ENCODE measurements at places on chromosomes 12 and 14.

DNA sequence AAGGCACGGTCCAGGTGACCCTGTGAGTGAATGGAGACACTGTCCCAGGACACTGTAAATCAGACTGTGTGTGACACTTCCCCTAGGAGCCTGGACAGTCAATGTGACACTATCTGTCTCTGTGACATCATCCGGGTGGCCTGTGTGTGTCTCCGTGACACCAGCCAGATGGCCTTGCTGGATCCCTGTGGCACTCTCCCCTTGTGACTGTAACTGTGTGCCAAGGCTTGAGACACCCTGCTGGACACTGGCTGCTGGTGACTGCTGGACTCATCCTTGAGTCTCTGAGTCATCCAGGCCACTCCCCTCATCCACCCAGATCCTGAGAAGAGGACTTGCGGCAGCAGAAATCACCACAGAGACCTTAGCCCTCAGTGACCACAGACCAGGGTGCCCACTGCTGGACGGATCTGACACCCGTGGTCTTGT is 51.6 kb downstream of the MVK start:
- DNase-seq = no peak

DNA sequence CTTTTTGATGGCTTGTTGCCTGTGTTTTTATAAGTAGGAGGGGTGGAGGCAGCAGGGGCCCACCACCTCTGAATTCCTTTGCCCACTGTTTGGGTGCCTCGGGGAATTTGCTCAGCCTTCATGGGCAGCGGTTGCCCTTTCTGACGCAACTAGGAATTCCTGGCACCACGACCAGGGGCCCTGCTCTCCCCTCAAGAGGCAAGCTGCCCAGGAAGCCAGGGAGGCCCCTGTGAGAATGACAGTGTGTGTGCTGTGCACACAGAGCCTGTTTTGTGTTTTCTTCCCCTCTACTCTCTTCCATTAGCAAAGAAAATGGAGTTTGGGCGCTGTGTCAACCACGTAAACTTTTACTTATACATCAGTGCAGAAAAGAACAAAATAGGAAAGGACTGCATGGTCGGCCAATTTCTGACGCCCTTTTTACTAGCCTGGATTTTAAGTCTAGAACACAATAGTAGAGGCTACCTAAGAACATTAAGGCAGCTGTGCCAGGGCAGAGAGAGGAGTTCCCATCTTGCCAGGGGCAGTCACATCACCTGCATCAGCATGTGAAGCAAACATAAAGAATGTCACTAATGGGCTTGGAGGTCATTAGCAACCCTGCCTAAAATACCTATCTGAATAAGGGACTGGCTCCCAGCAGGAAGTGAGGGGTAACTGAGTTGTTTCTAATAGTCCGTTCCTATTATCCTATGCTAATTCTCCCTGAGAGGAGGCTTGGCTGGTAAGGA is 17.9 kb upstream of the PTGR2 start:
- no peak for DNase-seq

- DNase-seq = no peak
Measured at GRCh38 chr14:22391908-22392565, 197.0 kb downstream of the DAD1 start.

GRCh38 chr12:109020146-109020795 is 597 bp downstream of the SVOP start:
- DNase-seq = no peak

DNA sequence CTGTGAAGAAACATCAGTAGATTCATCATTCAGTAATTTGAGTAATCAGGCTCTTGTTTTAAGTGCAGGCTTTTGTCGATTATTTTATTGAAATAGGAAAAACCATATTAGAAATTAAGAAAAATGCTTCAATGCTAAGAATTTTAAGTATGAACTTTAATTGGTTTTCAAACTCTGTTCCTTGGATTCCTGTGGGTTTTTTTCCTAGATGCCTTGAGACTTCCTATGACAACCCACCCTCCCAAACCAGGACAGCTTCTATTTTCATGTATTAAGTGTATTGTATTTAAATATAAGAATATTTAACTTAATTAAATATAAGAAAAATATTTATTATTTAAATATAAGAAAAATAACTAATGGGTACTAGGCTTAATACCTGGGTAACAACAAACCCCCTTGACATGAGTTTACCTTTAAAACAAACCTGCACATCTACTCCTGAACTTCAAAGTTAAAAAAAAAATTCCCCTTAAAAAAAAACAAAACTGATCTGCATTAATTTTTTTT is 3.0 kb downstream of the ARHGAP5 start:
- DNase-seq = no peak

- DNase-seq = no peak
Measured at GRCh38 chr12:18551106-18551505, 186.7 kb downstream of the PLCZ1 start.

GRCh38 chr14:63282997-63283883 is 35.5 kb downstream of the GPHB5 start:
- DNase-seq = no peak

DNA sequence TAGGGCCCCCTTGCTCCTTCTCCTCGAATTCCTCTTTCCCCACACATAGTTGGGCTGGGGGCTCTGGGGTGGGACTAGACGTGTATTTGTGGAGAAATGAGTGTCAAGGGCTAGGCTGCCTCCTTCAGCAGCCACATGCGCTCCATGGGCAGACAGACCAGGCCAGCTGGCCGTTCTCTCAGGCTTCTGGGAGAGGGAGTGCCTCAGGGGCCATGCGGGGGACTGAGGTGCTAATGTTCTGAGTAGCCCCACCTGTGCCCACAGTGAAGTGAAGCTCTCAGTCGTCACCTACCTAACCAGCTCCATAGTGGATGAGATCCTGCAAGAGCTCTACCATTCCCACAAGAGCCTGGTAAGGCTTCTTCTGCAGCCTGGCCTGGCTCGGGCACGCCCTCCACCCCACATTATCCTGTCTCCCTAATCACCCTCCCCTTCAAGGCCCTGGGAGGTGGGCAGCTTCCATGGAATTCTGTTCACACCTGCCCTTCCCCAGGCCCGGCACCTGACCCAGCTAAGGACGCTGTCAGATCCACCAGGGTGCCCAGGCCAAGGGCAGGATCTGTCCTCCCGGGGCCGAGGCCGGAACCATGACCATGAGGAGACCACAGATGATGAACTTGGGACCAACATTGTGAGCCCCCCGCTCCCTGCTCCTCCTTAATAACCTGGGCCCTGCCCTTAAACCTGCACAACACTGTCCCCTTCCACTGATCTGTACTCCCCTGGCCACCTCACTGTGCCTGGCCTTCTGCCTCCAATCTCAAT is 9.0 kb upstream of the CPNE6 start:
- no peak for DNase-seq

DNA sequence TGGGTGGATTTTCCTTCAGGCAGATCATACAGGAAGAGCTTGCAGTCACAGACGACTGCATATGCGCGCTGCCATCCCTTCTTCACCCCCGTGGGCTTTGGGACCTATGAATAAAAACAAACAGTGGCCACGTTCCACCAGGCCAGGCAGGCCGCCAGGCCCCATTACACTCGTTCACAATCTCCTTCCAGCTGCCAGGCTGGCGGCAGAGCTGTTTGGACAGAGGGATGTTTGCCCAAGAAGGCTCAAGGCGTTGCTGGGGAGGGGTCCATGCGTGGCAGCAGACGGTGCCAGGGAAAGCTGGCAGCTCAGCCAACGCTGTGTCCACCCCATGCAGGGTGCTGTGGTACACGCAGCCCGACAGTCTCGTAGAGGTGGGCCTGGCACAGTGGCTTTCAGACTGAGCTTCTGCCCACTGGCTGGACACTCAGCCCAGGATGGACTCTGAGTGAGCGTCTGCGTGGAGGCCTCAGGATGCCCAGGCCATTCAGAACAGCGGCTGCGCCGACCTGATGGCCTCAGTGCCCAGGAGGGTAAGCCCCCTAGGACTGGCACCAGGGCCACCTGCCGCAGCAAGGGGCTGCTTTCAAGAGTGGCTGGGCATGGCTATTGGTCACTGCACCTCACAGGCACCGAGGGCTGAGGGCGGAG is 27.5 kb downstream of the AMN start:
- no peak for DNase-seq

- no peak for DNase-seq
Measured at GRCh38 chr14:101040538-101041442, 137.3 kb upstream of the RTL1 start.

DNA sequence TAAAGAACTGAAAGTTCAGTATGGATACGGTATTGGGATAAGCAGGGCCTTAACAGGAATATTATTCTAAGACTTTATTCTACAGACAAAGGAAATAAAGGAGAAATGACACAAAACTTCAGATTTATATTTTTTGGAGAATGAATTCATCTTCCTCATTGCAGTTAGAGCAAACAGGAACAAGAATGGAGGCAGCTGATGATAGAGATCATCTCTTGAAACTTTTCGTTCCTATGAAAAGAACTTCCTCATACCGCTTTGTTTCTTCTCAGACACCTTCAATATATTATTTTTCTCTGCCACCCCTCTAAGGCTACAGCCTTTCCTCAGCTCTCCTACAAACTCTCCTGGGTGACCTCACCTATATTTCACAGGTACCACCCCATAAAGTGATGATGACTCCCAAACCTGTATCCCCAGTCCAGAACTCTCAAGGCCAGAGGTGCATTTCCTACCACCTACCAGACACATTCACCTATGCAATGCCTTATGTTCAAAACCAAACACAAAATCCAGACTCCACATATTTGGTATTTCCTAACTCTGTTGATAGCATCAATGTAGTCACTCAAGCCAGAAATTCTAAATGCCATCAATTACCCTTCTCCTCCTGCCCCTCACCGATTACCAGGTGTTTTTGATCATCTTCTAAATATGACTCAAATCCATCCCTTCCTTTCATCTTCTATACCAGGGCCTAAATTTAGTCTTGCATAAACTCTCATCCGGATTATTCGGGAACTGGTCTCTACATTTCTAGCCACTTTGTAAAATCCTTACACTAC is 7.4 kb downstream of the MAP4K5 start:
- no peak for DNase-seq

- DNase-seq = no peak
Measured at GRCh38 chr12:76311796-76312195, 36.4 kb downstream of the BBS10 start.

GRCh38 chr12:21893924-21894323 is 47.3 kb downstream of the ABCC9 start:
- DNase-seq = no peak

DNA sequence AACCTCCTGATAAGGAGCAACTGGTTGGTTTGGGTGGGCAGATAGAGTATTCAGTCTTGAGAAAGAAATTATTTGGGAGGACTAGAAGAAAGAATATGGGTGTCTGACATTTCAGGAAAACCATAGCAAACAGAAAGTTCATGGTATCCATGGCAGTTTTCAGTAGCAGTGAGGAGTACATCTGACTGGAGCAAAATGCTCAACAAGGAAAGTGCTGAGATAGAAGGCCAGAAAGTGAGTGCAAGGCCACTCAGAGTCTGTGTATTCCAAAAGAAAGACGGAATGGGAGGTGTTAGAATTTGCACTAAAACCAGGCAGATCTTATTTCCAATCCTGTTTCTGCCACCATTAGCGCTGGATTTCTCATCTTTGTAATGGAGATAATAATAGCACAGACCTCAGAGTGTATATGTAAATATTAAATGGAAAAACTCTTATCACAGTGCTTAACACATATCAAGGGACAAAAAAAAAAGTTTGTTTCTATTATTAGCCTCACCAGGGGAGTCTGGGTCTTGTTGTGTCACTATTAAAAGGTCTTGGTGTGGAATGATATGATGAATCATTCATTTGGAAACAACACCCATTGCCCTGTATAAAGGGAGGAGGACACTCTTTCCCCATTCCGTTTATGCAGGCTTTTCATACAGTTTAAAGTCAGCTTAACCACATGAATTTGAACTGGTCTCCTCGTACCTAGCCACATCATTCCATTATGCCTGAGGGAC is 349.8 kb downstream of the IPO8 start:
- DNase-seq = no peak

- DNase-seq = peak; percentile 88
Measured at GRCh38 chr14:20530771-20531571, 25.6 kb downstream of the RNASE10 start.

DNA sequence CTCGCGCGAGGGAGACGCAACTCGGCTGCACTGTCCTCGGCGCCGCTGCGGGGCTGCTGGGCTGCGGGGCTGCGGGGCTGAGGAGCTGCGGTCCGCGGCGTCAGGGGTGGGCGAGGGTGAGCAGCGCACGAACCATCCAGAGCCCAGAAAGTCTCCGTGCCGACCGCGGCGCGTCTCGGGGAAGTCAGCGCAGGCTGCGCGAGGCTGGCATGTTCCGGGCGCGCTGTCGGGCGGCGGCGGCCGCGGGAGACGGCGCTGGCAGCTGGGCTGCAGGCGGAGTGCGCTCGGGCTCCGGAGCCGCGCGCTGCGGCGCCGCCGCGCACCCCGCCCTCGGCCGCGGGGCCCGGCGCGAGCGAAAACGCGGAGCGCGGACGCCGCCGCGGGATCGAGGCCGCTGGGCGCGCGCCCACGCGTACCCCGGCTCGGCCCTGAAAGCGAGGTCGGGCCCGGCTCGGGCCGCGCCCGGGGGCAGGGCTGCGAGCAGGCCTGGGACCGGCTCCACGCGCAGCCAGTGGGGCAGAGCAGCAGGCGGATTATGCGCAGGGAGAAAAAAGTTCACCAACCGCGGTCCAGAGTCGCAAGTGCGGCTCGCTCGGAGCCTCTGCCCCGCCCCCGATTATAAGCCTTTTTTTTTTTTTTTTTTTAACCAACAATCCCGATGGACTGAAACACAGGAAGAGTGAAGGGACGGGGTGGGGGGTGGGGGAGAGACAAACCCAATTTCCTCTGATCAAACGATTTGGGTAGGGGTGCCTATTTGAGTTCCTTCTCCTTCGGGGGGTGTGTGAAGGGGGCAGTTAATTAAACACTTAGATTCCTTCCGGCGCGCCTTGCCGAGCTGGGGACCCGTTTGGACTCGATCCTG is at the start of gene PRICKLE1:
PRICKLE1 (minus strand) TSS at position 282 of the 865 bp plus-strand sequence. CDS start 117,230 bp downstream, outside the sequence.
- DNase-seq = peak; percentile 77

DNA sequence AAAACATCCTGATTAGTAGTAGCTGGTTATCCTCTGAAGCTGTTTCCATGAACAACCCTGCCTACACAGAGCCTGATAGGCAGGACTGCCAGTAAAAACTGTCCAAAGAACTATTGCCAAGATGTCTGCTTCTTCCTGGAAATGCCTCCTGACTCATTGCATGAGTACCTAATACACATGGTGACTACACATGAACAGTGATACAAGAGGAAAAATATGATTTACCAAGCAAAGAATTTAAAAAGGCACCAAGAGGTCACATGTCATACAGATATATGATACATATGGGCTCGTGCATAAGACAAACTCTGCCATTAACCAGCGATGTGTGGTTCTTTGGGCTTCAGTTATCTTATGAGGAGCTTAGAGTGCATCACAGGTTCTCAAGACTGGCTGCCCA is 552.3 kb downstream of the SLC16A7 start:
- no peak for DNase-seq

GRCh38 chr14:49907186-49907585 is 14.3 kb downstream of the ARF6 start:
- DNase-seq = no peak

- no peak for DNase-seq
Measured at GRCh38 chr14:89317051-89317691, 99.9 kb downstream of the FOXN3 start.

All from activated CD4-positive, alpha-beta T cell treated with anti-CD3 and anti-CD28 coated beads, Interleukin-2, amount 10 ng/mL, durations not matched to agents 24 days and 14 days (primary cell).